Naive thymus-derived CD8-positive, alpha-beta T cell (primary cell): ENCODE measurements at places on chromosomes 13 and 19. TPM values are rescaled to one million over a fixed set of nuclear protein-coding genes. Genes with fewer than 3 reads are reported as not detected.

Gene OR7A5
- polyA plus RNA-seq: not detected

- H3K27me3 ChIP-seq: no peaks in the 10 kb centered on the region
- H3K4me3 ChIP-seq: no peak overlapping the region
- no peak overlapping the region for H3K27ac ChIP-seq
- H3K4me1 ChIP-seq: no peaks in the 10 kb centered on the region
- DNase-seq: no peak
Observed at GRCh38 chr13:61202042-61202441, 213.6 kb downstream of the PCDH20 start.

DNA sequence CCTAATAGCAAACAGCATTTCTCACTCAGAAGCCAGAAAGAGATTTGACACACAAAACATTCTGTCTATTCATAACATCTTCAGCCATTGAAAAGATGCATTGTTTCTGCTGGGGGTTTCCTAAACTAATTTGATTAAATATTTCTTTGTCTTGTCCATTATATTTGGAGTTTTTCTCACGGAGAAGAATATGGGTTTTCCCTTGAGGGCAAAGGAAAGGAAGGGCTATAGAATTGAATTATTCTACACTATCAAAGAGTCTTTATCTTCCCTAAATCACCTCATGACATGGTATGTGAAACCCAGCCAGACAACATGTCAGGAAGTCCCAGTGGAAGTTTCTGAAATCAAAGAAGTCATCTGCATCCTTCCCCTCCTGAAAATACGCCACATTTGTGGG, 186.4 kb downstream of the SHISA2 start:
- H3K27me3 ChIP-seq: no peaks in the 10 kb centered on the region
- no peaks in the 10 kb centered on the region for H3K36me3 ChIP-seq
- no peak overlapping the region for H3K4me3 ChIP-seq
- no peak for DNase-seq
- peaks cover 8% of the 10 kb centered on the region for H3K4me1 ChIP-seq

Gene GPATCH1
- polyA plus RNA-seq: 6.4 TPM

Gene BORA
- 5.3 TPM for polyA plus RNA-seq

GRCh38 chr19:46634045-46634655, 1.9 kb downstream of the GNG8 start:
- no peak overlapping the region for H3K4me3 ChIP-seq
- peaks cover 4% of the 10 kb centered on the region for H3K27me3 ChIP-seq
- DNase-seq: peak; percentile 92
- peaks cover 32% of the 10 kb centered on the region for H3K4me1 ChIP-seq
- H3K27ac ChIP-seq: peak overlapping the region; percentile 41
- H3K36me3 ChIP-seq: no peaks in the 10 kb centered on the region

- H3K4me1 ChIP-seq: no peaks in the 10 kb centered on the region
- no peak overlapping the region for H3K4me3 ChIP-seq
- H3K27ac ChIP-seq: no peak overlapping the region
- peaks cover 27% of the 10 kb centered on the region for H3K36me3 ChIP-seq
Observed at GRCh38 chr13:113089693-113090414, 15.7 kb upstream of the F7 start.

Gene CGB3
- polyA plus RNA-seq: not detected

GRCh38 chr19:2167896-2168618, 4.3 kb downstream of the DOT1L start:
- no peaks in the 10 kb centered on the region for H3K27me3 ChIP-seq
- peak overlapping the region; percentile 40 for H3K27ac ChIP-seq
- DNase-seq: peak; percentile 46
- H3K4me3 ChIP-seq: peak overlapping the region; percentile 60
- H3K4me1 ChIP-seq: peaks cover 71% of the 10 kb centered on the region
- H3K36me3 ChIP-seq: no peaks in the 10 kb centered on the region

Gene MYO1F
- polyA plus RNA-seq: 4.4 TPM

Gene SPIB
- polyA plus RNA-seq: 0.32 TPM
